ENCODE measurements at places on chromosomes 5 and 9. TPM values are rescaled to one million over a fixed set of nuclear protein-coding genes. Genes with fewer than 3 reads are reported as not detected.

The MLANA gene
- not detected for total RNA-seq

The ADAMTS12 gene
- total RNA-seq = 9.8 TPM

The PTPA gene
- 120 TPM for total RNA-seq

GRCh38 chr9:92974161-92974661 lies 26.9 kb downstream of the FGD3 start:
- H3K27me3 ChIP-seq = no peaks in the 10 kb centered on the region
- H3K36me3 ChIP-seq = no peaks in the 10 kb centered on the region
- peaks cover 4% of the 10 kb centered on the region for H3K4me1 ChIP-seq
- no peak overlapping the region for H3K27ac ChIP-seq
- DNase-seq = no peak

DNA sequence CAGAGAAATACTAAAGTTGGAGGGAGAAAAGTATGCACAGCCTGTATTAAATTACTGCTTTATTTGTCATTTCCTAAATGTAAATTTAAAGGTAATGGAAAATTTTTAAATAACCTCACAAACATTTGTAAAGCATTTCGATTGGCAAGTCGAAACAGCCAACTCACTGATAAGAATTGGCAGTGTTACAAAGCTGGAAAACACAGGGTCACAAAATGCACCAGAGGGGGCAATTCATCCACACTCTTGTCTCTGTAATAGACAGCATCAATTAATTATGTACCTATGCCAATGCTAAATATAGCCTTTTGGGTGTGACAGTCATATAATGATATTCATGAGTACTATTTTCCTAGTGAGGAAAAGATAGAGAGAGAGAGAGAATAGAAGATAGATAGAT lies 140.6 kb upstream of the PRLR start:
- no peak overlapping the region for H3K27ac ChIP-seq
- H3K4me3 ChIP-seq = no peak overlapping the region
- no peaks in the 10 kb centered on the region for H3K36me3 ChIP-seq
- no peak for DNase-seq
- no peaks in the 10 kb centered on the region for H3K27me3 ChIP-seq

The PCDHB7 gene
- 4.6 TPM for total RNA-seq

The CNTNAP3B gene
- total RNA-seq = 4.1 TPM

The DMRT3 gene
- not detected for total RNA-seq

GRCh38 chr9:69946800-69947437 lies 96.7 kb upstream of the MAMDC2 start:
- no peaks in the 10 kb centered on the region for H3K27me3 ChIP-seq
- H3K4me1 ChIP-seq = no peaks in the 10 kb centered on the region
- H3K36me3 ChIP-seq = no peaks in the 10 kb centered on the region
- no peak for DNase-seq
- H3K4me3 ChIP-seq = no peak overlapping the region

DNA sequence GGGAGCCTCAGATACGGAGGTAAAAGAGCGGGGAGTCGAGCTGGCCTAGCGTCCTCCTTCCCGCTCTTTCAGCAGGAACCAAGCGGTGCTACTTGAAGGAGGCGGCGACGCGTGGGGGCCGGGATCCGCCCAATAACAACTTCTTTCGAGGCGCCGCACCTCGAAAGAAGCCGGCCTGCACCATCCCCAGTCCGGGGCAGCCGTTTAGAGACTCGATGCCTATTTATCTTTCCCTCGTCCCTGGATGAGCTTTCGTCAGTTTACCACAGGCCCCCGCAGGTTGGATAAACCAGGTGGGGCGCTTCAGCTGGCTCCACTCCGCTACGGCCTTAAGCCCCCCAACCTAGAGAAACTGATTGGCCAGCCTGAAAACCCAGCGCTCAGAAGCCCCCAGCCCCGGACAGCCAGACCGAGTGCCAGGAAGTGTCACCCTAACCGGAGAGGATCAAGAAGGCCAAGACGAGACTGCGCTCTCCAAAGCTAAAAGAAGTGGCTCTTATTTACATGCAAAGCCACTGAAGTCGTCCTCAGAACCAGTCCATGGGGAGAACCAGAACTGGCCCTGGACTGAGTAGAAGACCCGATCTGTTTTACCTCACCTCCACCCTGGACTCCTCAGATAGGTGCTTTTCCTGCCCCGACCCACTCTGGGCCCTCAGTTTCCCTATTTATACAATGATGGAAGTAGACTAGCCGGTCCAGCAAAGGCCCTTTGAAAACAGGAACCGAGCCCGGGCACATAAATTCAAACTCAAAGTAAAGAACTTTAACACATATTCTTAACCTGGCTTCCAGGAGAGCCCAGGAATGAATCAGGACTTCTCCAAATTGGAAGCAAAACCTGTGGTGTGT lies 1.4 kb downstream of the HAND1 start:
- peaks cover 42% of the 10 kb centered on the region for H3K27me3 ChIP-seq
- no peak for DNase-seq
- peaks cover 39% of the 10 kb centered on the region for H3K4me1 ChIP-seq
- no peak overlapping the region for H3K4me3 ChIP-seq
- H3K36me3 ChIP-seq = no peaks in the 10 kb centered on the region

GRCh38 chr9:134670042-134670525 lies 28.5 kb downstream of the COL5A1 start:
- no peaks in the 10 kb centered on the region for H3K4me1 ChIP-seq
- no peaks in the 10 kb centered on the region for H3K36me3 ChIP-seq
- H3K4me3 ChIP-seq = no peak overlapping the region
- H3K27ac ChIP-seq = no peak overlapping the region
- H3K27me3 ChIP-seq = no peaks in the 10 kb centered on the region
- no peak for DNase-seq

GRCh38 chr5:159096243-159096923 lies 3.3 kb downstream of the EBF1 start:
- peak; percentile 22 for DNase-seq
- no peaks in the 10 kb centered on the region for H3K36me3 ChIP-seq
- no peak overlapping the region for H3K27ac ChIP-seq
- H3K4me1 ChIP-seq = peaks cover 41% of the 10 kb centered on the region
- H3K4me3 ChIP-seq = peak overlapping the region; percentile 51

The HTR4 gene
- not detected for total RNA-seq

- no peak overlapping the region for H3K4me3 ChIP-seq
- no peak for DNase-seq
- H3K27ac ChIP-seq = no peak overlapping the region
- H3K27me3 ChIP-seq = no peaks in the 10 kb centered on the region
- no peaks in the 10 kb centered on the region for H3K4me1 ChIP-seq
These were observed 85.8 kb downstream of the FAM114A2 start for GRCh38 chr5:153952893-153953292.

The PCDHB15 gene
- 10.5 TPM for total RNA-seq

GRCh38 chr5:8517456-8517855 lies 648.5 kb downstream of the MTRR start:
- no peak overlapping the region for H3K27ac ChIP-seq
- no peak for DNase-seq
- H3K4me3 ChIP-seq = no peak overlapping the region
- H3K27me3 ChIP-seq = no peaks in the 10 kb centered on the region

- H3K27me3 ChIP-seq = no peaks in the 10 kb centered on the region
- H3K27ac ChIP-seq = no peak overlapping the region
- no peaks in the 10 kb centered on the region for H3K36me3 ChIP-seq
- DNase-seq = no peak
These were observed 243.9 kb downstream of the TLE1 start for GRCh38 chr9:81445331-81445921.

The PCDHB6 gene
- 1.1 TPM for total RNA-seq

DNA sequence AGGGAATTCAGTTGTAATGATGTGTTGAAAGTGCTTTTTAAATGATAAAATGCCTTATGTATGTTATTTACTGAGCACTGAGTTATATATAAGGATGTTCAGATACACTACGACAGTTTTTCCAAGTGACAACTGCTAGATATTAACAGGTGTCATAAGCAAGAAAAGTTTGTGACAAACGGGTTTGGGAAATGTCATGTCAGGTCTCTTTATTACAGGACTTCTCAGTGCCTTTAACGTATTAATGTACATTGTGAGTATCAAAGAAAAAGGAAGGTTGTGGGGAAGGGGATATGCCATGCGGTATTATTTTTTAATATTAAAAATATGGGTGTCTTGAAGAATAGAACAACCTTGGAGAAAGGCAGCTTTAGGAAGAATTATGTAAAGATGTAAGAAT lies 56.4 kb downstream of the RAI14 start:
- H3K27ac ChIP-seq = no peak overlapping the region
- no peaks in the 10 kb centered on the region for H3K27me3 ChIP-seq
- peaks cover 53% of the 10 kb centered on the region for H3K4me1 ChIP-seq
- no peak overlapping the region for H3K4me3 ChIP-seq

- peaks cover 5% of the 10 kb centered on the region for H3K4me1 ChIP-seq
- no peak for DNase-seq
- no peak overlapping the region for H3K4me3 ChIP-seq
- no peaks in the 10 kb centered on the region for H3K36me3 ChIP-seq
- H3K27ac ChIP-seq = no peak overlapping the region
These were observed 34.8 kb upstream of the EFNA5 start for GRCh38 chr5:107705402-107706014.

DNA sequence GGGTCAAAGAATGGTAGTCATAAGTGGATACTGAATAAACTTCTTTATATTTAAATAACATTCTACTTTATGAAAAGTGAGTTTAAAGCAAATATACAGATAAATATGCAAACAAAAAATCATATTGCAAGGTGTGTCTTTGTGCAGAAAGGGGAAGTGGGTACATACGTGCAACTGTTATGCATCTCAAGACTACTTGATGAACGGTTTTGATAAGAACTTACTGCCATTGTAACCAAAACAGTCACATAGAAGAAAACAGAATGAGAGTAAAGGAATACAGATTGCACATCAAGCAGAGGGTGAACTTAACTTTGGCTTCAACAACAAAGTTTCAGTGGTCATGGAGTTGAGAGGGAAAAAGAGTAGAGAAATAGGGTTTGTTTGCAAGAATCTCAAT lies 9.9 kb downstream of the CAMK4 start:
- H3K4me3 ChIP-seq = no peak overlapping the region
- no peak for DNase-seq
- no peaks in the 10 kb centered on the region for H3K27me3 ChIP-seq
- H3K4me1 ChIP-seq = peaks cover 36% of the 10 kb centered on the region
- H3K27ac ChIP-seq = no peak overlapping the region
- no peaks in the 10 kb centered on the region for H3K36me3 ChIP-seq

The GLRA1 gene
- not detected for total RNA-seq

The IL4 gene
- not detected for total RNA-seq

The DAB2 gene
- total RNA-seq = 70.7 TPM

The EPB41L4B gene
- total RNA-seq = 0.41 TPM

- H3K27ac ChIP-seq = no peak overlapping the region
- no peaks in the 10 kb centered on the region for H3K36me3 ChIP-seq
- no peak overlapping the region for H3K4me3 ChIP-seq
These were observed 13.8 kb downstream of the FYB1 start for GRCh38 chr5:39205550-39205949.

DNA sequence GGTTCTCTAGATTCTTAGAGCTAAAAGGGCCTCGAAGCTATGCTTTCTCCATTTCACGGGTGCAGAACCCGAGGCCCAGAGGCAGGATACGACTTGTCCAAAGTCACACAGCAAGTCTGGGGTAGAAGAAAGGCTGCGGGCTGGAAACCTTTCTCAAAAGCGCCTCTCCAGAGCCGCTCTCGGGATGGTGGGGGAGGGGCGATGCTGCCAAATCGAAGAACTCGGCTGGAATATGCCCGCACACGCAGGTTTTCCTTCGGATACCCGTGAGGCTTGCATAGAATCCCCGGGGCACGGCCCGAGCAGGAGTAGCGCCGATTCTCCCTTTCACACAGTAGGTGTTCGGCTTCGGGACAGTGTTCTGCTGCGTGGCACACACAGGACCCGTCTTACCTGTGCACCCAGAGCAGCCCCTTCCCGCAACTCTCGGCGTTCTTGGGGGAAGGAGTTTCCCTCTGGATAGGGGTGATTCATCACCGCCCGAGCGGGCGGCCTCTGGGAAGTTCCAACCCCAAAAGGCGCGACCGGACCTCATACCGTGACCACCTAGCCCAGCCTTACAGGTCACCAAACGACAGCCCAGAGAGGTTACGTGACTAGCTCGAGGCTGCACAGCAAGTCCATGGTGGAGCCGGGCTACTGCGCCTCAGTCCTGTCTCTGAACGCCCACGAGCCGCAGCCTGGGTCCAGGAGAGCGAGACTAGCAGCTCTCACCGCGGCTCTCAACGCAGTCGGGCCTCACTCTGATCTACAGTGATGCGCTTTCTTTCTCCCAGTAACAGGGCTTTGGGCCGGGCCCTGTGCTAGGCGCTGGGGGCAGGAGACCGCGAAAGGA lies 4.1 kb downstream of the PAX5 start:
- H3K27ac ChIP-seq = no peak overlapping the region
- no peak overlapping the region for H3K4me3 ChIP-seq
- peaks cover 25% of the 10 kb centered on the region for H3K4me1 ChIP-seq
- H3K36me3 ChIP-seq = no peaks in the 10 kb centered on the region
- H3K27me3 ChIP-seq = peaks cover 28% of the 10 kb centered on the region
- no peak for DNase-seq
